Kasumi-1 (cell line): ENCODE measurements at places on chromosomes 12 and 14.

- DNase-seq: no peak
Observed at GRCh38 chr12:73342733-73343132, 1070.6 kb downstream of the TRHDE start.

DNA sequence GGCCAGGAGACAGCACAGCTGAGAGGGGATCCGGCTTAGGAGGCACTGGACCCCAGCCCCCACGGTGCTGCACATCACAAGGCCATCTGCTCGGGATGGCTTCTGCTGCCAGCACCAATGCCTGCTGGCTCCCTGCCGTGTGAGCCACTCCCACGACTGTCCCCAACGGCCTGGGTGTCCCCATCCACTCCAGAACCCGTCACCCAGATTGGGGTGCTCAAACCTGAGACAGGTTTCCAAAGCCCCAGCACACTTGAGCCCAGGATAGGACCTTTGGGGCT is 102.4 kb downstream of the RFLNA start:
- no peak for DNase-seq

GRCh38 chr14:37399517-37399916 is 195.5 kb downstream of the FOXA1 start:
- DNase-seq: no peak

GRCh38 chr12:119423285-119423684 is 88.8 kb downstream of the CCDC60 start:
- no peak for DNase-seq

DNA sequence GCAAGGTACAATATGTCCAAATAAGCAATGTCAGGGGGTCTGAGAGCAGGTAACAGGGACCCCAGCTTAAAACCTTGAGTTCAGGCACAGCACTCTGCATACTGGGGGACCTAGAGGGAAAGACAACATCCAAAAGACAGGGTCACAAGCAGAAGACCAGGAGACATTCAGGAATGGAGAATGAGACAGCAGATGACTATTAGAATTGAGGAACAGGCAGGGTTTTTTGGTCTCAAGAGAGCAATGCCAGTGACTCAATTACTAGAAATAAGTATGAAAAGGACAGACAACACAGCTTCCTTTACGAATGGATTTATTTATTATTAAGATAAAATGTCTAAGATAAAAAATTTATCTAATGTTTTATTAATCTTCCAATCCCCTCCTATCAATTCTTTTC is 223.0 kb downstream of the PTPRO start:
- no peak for DNase-seq

- DNase-seq: no peak
Observed at GRCh38 chr14:99808154-99808505, 14.9 kb downstream of the EML1 start.

DNA sequence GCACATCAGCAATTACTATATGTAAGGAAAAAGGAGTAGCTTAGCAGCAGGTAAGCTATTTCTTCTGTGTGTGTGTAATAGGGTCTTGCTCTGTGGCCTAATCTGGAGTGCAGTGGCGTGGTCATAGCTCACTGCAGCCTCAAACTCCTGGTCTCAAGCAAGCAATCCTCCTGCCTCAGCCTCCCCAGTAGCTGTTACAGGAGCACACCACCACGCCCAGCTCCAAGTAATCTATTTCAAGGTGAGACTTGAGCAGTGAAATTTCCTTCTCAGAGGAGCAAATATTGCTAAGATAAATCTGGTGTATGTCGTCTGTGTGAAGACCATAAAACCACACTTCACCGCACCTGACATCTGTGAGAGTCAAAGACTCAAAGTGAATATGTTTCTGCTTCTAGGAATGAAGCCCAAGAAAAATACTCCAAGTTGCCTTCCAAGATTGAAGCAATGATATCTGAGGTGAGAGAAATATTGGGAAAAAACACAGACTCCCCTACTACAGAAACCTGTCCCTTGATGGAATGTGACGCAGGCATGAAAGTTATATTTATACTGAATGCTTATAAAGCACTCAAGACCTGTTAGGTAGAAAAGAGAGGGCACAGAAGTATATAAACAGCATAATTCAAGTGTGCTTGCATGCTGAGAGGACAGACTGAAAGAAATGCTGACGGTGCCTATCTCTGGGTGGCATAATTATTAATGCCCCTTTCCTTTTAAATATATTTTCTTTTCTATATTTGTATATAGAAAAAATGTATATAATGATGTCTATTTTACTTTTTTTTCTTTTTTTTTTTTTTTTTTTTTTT is 2.5 kb upstream of the SELPLG start:
- no peak for DNase-seq

GRCh38 chr12:40016980-40017379 is 88.9 kb downstream of the SLC2A13 start:
- no peak for DNase-seq

GRCh38 chr12:71057330-71057729 is 100.5 kb downstream of the TSPAN8 start:
- no peak for DNase-seq

DNA sequence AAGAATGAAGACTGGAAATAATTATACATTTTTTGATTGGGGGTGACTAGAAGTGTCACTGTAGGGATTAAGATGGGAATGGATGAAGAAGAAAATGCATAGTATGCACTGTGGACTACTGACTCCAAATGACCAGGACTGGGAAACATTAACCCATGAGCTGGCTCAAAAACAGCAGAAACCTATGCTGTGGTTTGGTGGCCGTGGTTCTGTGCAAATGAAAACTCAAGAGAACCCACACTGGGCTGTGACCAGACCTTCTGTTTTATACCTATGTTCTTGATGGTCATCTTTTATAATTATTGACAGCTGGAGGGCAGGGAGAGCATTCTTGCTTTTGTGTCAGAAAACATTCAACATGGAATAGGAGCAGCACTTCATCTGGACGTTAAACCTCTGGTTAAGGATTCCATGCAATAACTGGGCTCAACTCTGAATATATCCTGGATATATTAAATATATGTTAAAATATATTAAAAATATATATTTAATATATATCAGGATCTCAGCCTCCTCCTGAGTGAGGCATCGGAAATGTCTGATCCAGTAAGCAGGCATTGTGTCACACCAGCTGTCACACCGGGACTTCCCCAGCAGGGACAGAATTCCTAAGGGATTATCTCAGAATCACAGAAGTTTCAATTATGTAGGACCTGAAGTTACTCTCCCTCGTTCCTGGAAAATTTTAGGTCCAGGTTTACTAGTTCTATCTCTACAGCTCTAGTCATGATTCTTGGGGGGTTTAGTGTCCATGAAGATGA is 48.5 kb downstream of the BBS10 start:
- DNase-seq: no peak

- DNase-seq: no peak
Observed at GRCh38 chr12:14860490-14860889, 17.2 kb upstream of the ART4 start.

GRCh38 chr12:46364777-46365580 is 7.6 kb downstream of the SLC38A2 start:
- no peak for DNase-seq
